Pulmonary artery endothelial cell (primary cell): ENCODE measurements at places on chromosomes 3 and 15. TPM values are rescaled to one million over a fixed set of nuclear protein-coding genes. Genes with fewer than 3 reads are reported as not detected.

The CGNL1 gene
- 43.8 and 50.1 TPM in 2 replicates for total RNA-seq

The LRRC2 gene
- 0.07 and 0.85 TPM in 2 replicates for total RNA-seq

The CP gene
- 0.13 and 0.99 TPM in 2 replicates for total RNA-seq

The B3GNT5 gene
- 23.3 and 24.9 TPM in 2 replicates for total RNA-seq

The CMTM8 gene
- 2.6 and 2.8 TPM in 2 replicates for total RNA-seq

The PAQR9 gene
- total RNA-seq = not detected in 2 replicates

The SLC22A14 gene
- total RNA-seq = under 0.01 and 0.14 TPM in 2 replicates

The ALG1L2 gene
- total RNA-seq = not detected in 2 replicates

The STAB1 gene
- total RNA-seq = 189 and 237 TPM in 2 replicates

The GUCA1C gene
- total RNA-seq = not detected in 2 replicates

The BUB1B gene
- 26.8 and 51.2 TPM in 2 replicates for total RNA-seq

The CALML4 gene
- total RNA-seq = 2.9 and 3.0 TPM in 2 replicates

The HTR3E gene
- total RNA-seq = not detected in 2 replicates

The CCR8 gene
- not detected in 2 replicates for total RNA-seq

The TMEM212 gene
- total RNA-seq = not detected in 2 replicates

The GXYLT2 gene
- 0.40 and 0.88 TPM in 2 replicates for total RNA-seq

The RUBCN gene
- 10.6 and 12.1 TPM in 2 replicates for total RNA-seq

The CDAN1 gene
- 14.3 and 16.5 TPM in 2 replicates for total RNA-seq

The CASR gene
- not detected in 2 replicates for total RNA-seq

The A4GNT gene
- total RNA-seq = not detected in 2 replicates

The SRGAP3 gene
- 0.13 TPM in 1 of 2 replicates, not detected in the other for total RNA-seq

The EPHA6 gene
- total RNA-seq = not detected in 2 replicates

The CLCN2 gene
- 2.2 and 2.6 TPM in 2 replicates for total RNA-seq

The OSBPL10 gene
- 17.3 and 20.2 TPM in 2 replicates for total RNA-seq

The HIGD2B gene
- 0.07 and 0.13 TPM in 2 replicates for total RNA-seq

The RBM6 gene
- 29.9 and 43.2 TPM in 2 replicates for total RNA-seq

The CAMK2N2 gene
- total RNA-seq = 0.07 TPM in 1 of 2 replicates, not detected in the other

The ALDH1A2 gene
- 4.0 and 91.0 TPM in 2 replicates for total RNA-seq

The PP2D1 gene
- not detected in 2 replicates for total RNA-seq

The PRICKLE2 gene
- total RNA-seq = 4.9 and 5.3 TPM in 2 replicates

The CSTA gene
- not detected in 2 replicates for total RNA-seq

The C2CD4A gene
- total RNA-seq = 0.74 and 3.2 TPM in 2 replicates

The SPTSSB gene
- not detected in 2 replicates for total RNA-seq

The SI gene
- total RNA-seq = not detected in 2 replicates

The MYRIP gene
- total RNA-seq = 22.4 and 24.8 TPM in 2 replicates

The TTLL3 gene
- 7.1 and 7.4 TPM in 2 replicates for total RNA-seq

The ENTPD3 gene
- 0.07 TPM in 1 of 2 replicates, not detected in the other for total RNA-seq

The STAC gene
- total RNA-seq = not detected in 2 replicates

The PATL2 gene
- total RNA-seq = under 0.01 TPM in 1 of 2 replicates, not detected in the other

The SH2D7 gene
- total RNA-seq = not detected in 2 replicates

The KNG1 gene
- total RNA-seq = not detected in 2 replicates

The ANKRD34C gene
- not detected in 2 replicates for total RNA-seq

The MTHFS gene
- 12.1 and 17.3 TPM in 2 replicates for total RNA-seq

The CCDC80 gene
- total RNA-seq = 20.5 and 30.5 TPM in 2 replicates

The LTF gene
- 0.28 TPM in 1 of 2 replicates, not detected in the other for total RNA-seq

The NAALADL2 gene
- total RNA-seq = 1.8 and 3.4 TPM in 2 replicates

The AMIGO3 gene
- not detected in 2 replicates for total RNA-seq

The FBXL22 gene
- total RNA-seq = 0.11 and 0.13 TPM in 2 replicates

The CCDC191 gene
- total RNA-seq = 1.3 TPM in 2 replicates

The CILP gene
- total RNA-seq = not detected in 2 replicates

The SEMA3B gene
- 0.53 and 0.66 TPM in 2 replicates for total RNA-seq

The CCR3 gene
- not detected in 2 replicates for total RNA-seq

The DET1 gene
- total RNA-seq = 2.8 and 3.5 TPM in 2 replicates
